Stimulated activated CD8-positive, alpha-beta memory T cell treated with anti-CD3 and anti-CD28 coated beads, Interleukin-4, amount 100 ng/mL, for 4 hours (primary cell): ENCODE measurements at places on chromosomes 6 and 20.

- DNase-seq = no peak
Measured at GRCh38 chr6:5202206-5202605, 58.5 kb downstream of the LYRM4 start.

DNA sequence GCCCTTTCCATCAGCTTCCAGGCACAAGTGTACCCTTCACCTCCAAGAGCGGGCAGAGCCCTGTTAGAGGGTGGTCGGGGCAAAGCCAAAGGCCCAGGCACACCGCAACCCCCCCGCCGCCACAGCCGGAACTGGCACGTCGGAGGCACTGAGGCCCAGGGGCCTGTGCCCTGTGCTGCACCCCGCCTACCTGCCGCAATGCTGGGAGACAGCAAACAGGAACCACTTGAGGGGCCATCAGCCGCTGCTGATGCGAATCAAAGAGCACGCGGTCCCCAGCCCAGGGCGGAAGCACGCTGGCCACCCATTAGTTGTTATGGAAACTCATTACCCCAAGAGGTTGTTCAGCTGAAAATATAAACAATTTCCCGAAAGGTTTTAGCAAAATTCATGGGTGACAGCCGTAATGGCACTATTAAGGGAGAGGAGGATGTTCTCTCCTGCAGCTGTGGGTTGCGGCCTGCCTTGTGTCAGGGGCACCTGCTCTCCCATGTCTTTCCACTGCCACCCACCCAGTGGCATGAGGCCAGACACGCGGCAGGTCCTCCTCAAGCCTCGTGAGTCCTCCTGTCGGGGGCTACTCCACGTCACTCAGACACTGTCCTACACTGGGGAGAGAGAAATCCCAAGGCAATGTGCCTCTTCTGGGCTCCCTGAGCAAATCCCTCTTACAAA, 65.3 kb downstream of the EDN3 start:
- DNase-seq = no peak

GRCh38 chr20:41145821-41146620, 8.7 kb downstream of the PLCG1 start:
- DNase-seq = no peak

- DNase-seq = no peak
Measured at GRCh38 chr6:147826698-147827097, 318.2 kb downstream of the SAMD5 start.

GRCh38 chr6:133741375-133741861, 147.5 kb upstream of the TCF21 start:
- DNase-seq = no peak

- DNase-seq = no peak
Measured at GRCh38 chr6:162538643-162539064, 188.9 kb downstream of the PRKN start.

GRCh38 chr6:156787569-156788492, 10.7 kb downstream of the ARID1B start:
- DNase-seq = no peak

DNA sequence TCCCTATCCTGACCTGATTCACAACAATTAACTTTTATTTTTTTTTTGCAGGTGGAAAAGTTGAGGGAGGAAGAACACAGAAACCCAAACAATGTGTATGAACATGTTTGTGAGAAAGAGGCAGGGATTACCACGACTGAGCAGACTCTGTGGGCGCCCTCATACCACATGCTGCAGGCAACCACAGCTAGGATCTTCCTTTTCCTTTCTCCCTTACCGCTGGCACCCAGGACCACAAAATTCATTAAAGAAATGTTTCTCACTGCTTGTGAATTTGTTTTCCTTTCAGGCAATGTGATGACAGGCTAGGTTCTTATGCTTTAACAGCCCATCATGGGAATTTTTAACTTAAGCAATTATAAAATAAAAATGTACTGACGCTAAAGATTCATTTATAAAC, 287.1 kb downstream of the GMDS start:
- no peak for DNase-seq

DNA sequence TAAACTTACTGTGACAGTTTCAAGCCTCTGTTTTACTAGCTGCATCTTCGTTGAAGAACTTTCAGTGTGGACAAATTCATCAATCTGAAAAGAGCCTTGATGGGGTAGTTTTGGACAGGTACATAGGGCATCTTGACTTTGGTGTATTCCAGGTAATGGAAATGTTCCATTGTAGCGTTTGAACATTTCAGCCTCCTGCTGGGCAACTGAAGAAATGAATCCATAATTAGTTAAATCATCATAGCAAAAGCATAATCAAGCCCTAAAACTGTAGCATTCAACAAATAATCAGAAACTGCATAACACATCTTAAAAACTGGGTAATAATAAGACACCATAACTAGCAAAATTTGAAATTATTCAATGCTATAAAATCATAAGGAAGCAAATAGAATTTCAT, 86.2 kb downstream of the AHI1 start:
- no peak for DNase-seq

- no peak for DNase-seq
Measured at GRCh38 chr6:43884652-43885022, 114.6 kb downstream of the VEGFA start.

GRCh38 chr6:28565823-28566526, 40.3 kb downstream of the GPX5 start:
- no peak for DNase-seq

DNA sequence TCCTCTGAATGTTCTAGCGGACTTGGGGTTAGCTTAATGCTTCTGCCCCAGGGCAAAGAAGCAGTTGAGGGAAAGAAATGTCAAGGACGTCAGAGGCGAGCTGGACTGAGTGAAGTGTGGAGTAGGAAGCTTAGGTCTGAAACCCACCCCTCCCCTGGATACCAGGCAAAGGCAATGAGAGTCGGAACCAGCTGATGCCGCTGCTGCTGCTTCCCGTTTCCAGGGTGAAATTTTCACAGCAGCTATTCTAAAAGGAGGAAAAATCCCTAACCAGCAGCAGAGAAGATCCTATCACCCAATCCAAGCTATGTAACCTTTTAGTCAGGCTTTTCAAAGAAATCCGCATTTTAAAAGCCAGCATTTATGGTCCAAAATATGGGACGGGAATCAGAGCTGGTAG, 564.3 kb downstream of the LMBRD1 start:
- no peak for DNase-seq

DNA sequence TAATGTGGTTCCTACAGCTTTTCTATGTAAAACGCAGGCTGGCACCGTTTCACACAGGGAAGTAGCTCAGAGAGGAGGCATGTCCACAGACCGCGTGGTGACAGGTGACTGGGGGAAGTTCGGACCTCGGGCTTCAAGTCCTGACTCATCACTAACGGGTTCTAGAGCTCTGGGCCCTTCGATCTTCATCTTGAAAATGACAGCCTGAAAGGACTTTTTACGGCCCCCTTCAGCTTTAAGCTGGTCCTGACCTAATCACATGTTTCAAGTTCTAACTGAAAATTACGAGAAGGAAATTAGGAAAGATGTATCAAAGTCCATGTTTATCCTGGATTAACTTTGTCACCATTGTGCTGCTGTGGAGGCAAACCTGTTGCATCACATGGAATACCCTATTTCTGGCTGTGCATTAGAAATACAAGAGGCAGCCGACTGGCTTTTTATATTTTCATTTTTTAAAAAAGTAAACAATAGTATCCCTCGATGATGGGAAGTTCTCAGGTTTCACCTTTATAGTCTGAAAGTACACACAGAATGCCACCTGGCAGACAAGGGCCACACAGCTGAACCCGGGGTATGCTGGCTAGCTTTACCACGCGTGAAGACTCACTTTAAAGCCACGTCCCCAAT, 2.0 kb downstream of the MAN1A1 start:
- DNase-seq = no peak

GRCh38 chr20:12262747-12263146, 345.1 kb downstream of the BTBD3 start:
- DNase-seq = no peak

DNA sequence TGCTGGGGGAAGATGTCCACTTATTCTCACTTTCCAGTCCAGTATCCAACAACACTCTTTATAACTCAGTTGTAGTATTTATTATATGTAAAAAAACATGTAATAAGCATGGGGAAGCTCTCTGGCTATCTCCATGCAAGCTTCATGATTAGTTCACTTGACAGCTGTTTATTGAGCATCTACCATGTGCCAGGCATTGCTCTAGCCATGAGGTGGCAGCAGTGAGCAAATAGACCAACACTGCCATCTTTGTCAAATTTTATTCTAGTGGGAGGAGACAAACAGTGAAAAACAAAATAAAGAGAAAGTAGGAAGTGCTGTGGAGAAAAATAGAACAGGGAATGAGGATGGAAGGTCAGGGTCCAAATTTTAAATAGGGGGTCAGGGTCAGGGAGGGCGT, 131.8 kb downstream of the CFAP61 start:
- DNase-seq = no peak

DNA sequence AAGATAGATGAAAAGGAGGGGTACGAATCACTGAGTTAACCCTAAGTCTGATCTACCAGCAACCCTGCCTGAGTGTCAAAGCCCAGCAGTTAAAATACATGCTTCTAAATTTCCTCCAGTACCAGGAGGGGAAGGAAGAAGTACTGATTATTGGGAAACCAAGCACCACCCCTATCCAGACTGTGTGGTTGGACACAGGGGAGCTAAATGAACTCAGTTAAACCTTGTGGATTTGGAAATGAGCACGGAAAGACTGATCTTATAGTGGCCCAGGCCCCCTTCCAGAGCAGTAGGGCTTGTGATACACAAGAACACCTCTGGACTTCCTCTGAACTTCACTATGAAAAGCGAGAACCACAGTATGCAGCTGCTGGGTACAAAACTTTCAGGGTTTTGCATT, 585.6 kb downstream of the MAFB start:
- no peak for DNase-seq

DNA sequence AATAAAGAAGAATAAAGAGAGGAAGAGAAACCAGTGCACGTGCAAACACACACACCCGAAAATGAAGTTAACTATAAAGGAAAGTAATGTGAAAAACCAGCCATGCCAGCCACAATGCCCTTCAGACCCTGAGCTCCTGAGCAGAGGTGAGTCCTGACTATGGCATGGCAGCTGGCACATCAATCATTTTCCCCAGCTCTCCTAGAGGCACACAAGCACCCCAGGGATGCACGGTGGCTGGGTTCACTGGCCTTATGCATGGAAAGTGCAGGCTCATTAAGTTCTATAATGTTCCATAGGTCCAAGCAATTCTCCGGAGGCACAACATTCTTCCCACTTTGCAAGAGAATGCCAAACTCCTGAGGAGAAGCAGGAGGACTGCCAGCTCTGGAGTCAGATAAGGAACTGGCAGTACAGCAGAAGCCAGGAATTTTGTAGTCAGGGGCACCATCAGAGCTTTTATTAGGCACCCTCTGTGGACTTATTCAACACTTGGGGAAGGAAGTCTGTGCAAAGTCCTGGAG, 175.0 kb upstream of the PRDM1 start:
- no peak for DNase-seq

DNA sequence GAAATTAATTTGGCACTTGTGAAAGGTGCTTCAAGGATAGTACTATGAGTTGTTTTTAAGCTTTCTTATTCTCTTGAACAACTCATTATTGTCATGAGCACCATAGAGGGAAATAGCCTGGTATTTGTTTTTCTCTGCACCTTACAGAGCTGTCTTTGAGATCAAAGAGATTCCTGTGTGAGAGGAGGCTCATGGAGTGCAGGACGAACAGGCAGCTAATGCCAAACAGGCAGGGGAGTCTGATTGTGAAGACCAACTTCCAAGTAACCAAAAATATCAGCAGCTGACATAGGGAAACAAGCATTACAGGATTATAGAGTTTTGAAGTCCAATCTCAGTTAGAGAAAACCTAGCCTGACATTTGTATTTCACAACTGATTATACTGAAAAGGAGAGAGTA, 110.6 kb upstream of the TENT5A start:
- no peak for DNase-seq

DNA sequence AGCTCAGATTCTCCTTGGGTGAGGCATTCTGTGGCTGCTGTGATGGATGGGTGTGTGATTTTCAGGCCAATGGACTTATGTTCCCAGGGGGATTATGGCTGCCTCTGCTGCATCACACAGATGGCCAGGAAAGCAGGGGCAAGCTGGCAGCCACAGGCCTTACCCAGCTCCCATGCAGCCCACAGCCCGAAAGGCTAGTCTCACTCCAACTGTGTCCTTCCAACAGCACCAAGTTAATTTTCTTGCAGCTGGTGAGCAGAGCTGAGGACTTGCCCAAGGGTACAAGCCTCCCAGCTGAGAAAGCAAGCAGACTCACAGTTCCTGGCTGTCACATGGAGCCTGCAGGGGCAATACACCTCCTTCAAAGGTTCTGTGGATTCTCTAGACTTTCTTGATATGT, 155.2 kb upstream of the KHDRBS2 start:
- no peak for DNase-seq

DNA sequence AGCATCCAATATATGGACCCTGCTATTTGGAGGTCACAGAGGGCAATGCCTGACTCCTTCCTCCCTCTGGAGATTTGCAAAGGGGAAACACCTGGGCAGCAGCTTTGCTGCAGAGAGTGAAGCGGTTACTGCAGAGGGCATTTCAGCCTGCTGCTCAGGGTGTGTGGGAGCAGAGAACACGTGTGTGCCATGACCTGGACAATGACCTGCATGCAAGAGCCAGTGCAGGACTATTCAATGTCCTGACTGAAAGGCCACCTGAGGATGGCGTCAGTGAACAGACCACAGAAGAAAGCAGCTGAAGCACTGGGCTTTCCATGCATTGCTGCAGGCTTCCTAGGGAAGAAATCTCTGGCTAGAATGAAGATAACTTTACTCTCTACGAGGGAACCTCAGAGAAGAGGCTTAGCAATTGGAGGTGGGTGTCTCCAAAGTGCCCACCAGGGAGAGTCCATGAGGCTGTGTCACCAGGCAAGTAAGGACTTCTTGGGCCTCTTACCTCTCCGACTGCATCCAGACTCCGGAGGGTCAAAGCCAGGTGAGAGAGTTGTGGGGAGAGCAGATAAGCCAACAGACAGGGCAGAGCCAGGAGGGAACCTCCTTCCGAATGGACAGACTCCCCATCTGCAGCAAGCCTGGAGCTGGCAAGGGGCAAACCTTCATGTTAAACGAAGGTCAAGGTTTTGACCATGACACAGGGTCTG, 52.9 kb upstream of the PMEPA1 start:
- no peak for DNase-seq

GRCh38 chr20:42024653-42025052, 406.5 kb upstream of the CHD6 start:
- no peak for DNase-seq

GRCh38 chr6:134840086-134840867, 109.6 kb downstream of the ALDH8A1 start:
- no peak for DNase-seq

- no peak for DNase-seq
Measured at GRCh38 chr20:62929051-62929538, 2.8 kb upstream of the DIDO1 start.
